ENCODE measurements at places on chromosomes 1 and 21.

DNA sequence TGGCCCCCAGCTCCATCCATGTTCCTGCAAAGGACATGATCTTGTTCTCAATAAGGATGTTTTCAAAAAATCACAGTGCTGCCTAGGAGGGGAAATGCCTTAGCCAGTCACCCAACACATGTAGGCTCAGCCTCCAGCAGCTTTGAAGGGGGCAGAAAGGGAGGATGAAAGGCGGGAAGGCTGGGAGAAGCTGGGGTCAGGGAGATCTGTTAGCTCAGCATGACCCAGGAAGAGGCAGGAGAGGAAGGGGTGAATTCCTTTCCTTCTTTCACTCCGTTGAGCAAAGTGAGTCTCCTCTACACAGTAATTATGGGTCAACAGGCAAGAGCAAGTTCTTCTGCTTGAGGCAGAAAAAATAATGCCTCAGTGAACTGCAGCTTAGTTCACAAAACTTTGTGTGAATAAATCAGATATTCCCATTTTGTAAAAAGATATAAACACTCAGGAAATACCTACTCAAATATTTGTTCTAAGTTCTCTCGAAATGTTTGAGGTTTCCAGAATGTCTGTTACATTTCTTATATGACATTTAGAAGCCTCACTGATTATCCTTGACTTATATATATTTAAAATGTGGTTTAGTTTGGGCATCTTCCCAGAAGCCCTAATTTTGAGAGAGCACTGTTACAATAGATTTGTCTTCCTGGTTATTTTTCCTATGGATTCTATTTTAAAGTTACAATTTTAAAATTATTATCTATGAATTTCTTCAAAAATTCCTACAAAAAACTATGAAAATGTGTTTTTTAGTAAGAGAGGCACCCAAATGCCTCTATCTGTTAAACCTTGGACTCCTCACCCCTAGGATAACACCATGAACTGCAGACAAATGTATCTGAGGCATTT, 116.8 kb downstream of the KCNJ6 start:
- DNase-seq, result peak; percentile 40
- H3K27me3 ChIP-seq, result no peaks in the 10 kb centered on the region
- no peaks in the 10 kb centered on the region for H3K36me3 ChIP-seq

DNA sequence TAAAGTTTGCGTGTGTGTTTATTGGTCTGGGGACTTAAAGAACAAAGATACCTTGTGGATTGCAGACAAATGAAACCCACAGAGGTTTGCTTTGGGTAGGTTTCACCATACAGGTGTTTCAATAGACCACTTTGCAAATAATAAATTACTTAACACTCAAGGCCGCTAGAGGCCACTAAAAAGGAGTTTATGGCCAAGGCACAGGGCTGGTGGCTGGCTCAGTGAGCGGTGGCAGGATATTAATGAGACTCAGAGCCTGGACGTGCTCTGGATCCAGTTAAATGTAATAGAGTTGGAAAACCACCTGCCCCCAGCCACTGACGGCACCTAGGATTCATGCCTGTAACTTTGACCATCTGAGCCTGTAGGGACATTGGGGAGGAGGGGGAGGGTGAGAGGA, 44.5 kb downstream of the LRRC38 start:
- no peak for DNase-seq
- H3K27me3 ChIP-seq, result no peaks in the 10 kb centered on the region
- no peaks in the 10 kb centered on the region for H3K36me3 ChIP-seq
- H3K4me3 ChIP-seq, result no peak overlapping the region

DNA sequence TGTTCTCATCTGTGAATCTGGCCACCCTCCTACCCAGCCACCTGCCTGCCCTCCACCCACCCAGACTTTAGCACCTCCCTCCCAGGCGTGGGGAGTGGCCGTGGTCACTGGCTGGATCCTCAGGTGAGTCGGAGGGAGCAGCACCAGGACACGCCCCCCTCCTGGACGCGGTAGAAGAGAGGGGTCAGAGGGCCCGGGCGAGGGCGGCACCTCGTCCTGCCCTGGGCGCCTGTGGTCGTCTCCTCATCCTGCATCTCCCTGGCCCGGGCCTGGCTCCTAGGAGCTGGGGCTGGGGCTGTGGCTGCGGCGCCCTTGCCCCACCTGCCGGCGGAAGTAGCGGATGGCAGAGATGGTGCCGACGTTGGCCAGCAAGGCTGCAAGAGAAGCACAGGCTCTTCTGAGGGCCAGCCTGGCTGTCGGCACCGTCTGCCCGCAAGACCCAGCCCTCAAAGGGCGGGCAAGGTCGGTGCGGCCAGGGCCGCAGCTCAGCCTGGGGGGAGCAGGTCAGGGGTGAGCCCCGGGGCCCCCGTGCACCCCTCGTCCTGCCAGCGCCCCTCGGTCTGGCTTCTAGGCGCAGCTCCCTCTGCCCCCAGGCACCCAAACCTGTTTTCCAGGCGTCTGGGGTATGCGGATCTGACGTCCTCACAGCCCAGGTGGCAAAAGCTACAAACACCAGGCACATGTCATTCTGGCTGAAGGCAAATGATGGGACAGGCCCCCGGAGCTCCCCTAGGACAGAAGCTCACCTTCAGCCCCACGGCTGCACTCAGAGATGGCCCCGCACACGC, 5.8 kb downstream of the PERM1 start:
- H3K27me3 ChIP-seq, result no peaks in the 10 kb centered on the region
- peaks cover 9% of the 10 kb centered on the region for H3K36me3 ChIP-seq
- H3K4me3 ChIP-seq, result peak overlapping the region; percentile 27
- peak; percentile 65 for DNase-seq
- H3K27ac ChIP-seq, result no peak overlapping the region
- H3K4me1 ChIP-seq, result peaks cover 9% of the 10 kb centered on the region

GRCh38 chr1:31977385-31978131, 36.1 kb upstream of the KHDRBS1 start:
- peaks cover 10% of the 10 kb centered on the region for H3K4me1 ChIP-seq
- H3K27me3 ChIP-seq, result no peaks in the 10 kb centered on the region
- DNase-seq, result peak; percentile 66

GRCh38 chr1:218348628-218349071, 3.5 kb downstream of the TGFB2 start:
- peak overlapping the region; percentile 99 for H3K27ac ChIP-seq
- no peak for DNase-seq
- H3K36me3 ChIP-seq, result peaks cover 6% of the 10 kb centered on the region
- H3K4me1 ChIP-seq, result peaks cover 12% of the 10 kb centered on the region

DNA sequence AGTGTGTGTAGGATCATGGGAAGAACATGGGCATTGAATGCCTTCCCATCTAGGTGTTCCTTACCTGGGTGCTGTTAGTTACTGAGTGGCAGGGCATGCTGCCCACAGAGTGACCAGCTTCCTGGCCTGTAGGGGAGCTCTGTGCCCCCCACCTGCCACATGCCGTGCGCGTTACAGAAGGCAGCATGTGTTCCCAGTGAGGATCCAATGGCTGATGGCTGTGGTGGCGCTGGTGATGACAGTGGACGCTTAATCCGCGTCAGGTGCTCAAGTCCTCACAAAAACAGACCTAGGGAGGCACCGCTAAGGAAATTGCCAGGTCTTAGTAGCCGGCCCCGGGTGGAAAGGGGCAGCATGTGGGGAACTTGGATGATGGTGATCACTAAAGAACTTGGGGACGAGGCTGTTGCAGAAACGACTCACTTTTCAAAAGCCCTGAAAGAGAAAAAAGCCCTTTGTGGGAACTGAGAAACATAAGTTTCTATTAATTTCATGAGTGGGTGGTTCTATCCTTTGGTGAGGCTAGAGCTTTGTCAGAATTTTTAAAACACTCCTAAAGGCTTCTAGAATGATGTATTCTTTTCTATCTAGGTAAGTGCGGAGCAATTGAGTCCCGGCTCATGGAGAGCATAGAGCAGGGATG, 93.2 kb downstream of the PRDM2 start:
- DNase-seq, result no peak
- H3K27ac ChIP-seq, result no peak overlapping the region
- H3K36me3 ChIP-seq, result peaks cover 65% of the 10 kb centered on the region
- H3K4me1 ChIP-seq, result peaks cover 4% of the 10 kb centered on the region
- H3K27me3 ChIP-seq, result no peaks in the 10 kb centered on the region
- H3K4me3 ChIP-seq, result no peak overlapping the region

GRCh38 chr1:64962441-64962840, 3.9 kb downstream of the JAK1 start:
- peaks cover 3% of the 10 kb centered on the region for H3K4me1 ChIP-seq
- no peak for DNase-seq
- H3K27me3 ChIP-seq, result no peaks in the 10 kb centered on the region
- no peak overlapping the region for H3K27ac ChIP-seq

GRCh38 chr1:26121854-26122773, 10.5 kb downstream of the PDIK1L start:
- peaks cover 26% of the 10 kb centered on the region for H3K36me3 ChIP-seq
- H3K4me1 ChIP-seq, result no peaks in the 10 kb centered on the region
- H3K27me3 ChIP-seq, result no peaks in the 10 kb centered on the region

DNA sequence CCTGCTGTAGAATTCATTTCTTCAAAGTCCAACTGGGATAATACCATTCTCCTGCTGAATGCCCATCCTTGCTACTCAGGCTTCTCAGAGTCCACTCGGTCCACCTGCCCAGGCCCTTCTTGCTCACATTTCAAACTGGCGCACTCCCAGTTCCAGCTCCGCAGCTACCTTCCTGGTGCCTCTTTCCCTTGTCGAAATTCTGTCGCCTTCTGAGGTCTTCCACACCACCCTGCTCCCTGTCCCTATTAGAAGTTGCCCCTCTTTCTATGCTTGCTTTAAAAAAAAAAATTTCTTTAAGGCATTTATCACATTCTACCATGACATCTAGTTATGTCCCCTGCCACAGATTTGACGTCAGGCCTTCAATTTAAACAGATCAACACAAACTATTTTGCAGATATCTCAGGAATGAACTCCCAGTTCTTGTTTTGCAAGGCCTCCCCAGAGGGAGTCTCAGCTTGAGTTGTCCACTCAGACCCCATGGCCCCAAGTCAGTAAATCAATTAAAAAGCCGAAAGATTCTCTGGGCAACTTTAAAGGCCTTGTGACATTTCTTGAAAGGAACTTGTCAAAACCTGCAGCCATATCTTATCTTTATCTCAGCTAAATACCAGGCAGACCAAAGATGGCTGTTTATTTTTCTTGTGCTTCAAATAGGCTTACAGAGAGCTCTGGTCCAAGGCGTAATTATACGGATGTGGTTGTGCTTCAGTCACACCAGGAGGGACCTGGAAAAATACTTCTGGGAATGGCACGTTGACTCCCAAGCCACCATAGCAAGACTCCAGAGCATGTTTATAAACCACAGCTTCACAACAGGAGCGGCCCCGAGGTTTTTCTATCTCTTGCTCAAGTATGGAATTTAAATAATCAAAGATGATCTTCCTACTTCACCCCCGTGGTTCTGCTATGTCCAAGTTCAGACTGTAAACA, 2.2 kb downstream of the FAM89A start:
- DNase-seq, result peak; percentile 96
- no peaks in the 10 kb centered on the region for H3K36me3 ChIP-seq
- no peak overlapping the region for H3K4me3 ChIP-seq
- no peak overlapping the region for H3K27ac ChIP-seq
- peaks cover 16% of the 10 kb centered on the region for H3K4me1 ChIP-seq

GRCh38 chr1:174963529-174964125, 36.1 kb upstream of the CACYBP start:
- no peak overlapping the region for H3K4me3 ChIP-seq
- H3K36me3 ChIP-seq, result no peaks in the 10 kb centered on the region
- H3K27me3 ChIP-seq, result no peaks in the 10 kb centered on the region
- peaks cover 4% of the 10 kb centered on the region for H3K4me1 ChIP-seq

- H3K36me3 ChIP-seq, result peaks cover 53% of the 10 kb centered on the region
- H3K4me1 ChIP-seq, result peaks cover 1% of the 10 kb centered on the region
- no peaks in the 10 kb centered on the region for H3K27me3 ChIP-seq
- no peak overlapping the region for H3K27ac ChIP-seq
Measured at GRCh38 chr1:145758116-145758515, 38.8 kb downstream of the CD160 start.

GRCh38 chr1:34642679-34643078, 112.2 kb upstream of the GJB5 start:
- H3K27ac ChIP-seq, result no peak overlapping the region
- no peak overlapping the region for H3K4me3 ChIP-seq
- H3K36me3 ChIP-seq, result no peaks in the 10 kb centered on the region
- peaks cover 70% of the 10 kb centered on the region for H3K27me3 ChIP-seq
- H3K4me1 ChIP-seq, result no peaks in the 10 kb centered on the region

DNA sequence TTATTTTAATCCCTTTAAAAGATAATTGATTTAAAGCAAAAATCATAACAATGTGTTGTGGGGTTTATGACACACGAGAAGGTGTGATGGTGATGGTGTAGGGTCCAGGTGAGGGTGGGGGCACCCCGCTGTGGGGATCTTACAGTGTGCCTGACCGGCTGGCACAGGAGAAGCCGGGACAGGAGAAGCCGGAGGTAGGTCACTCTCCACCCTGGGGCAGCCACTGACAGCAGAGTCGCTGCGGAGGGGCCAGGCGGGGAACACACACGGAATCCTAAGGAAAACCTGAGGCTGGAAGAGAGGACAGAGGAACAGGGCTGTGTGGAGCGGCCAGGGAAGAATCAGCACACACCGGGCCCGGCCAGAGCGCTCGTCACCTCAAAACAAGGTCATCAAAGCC, 4.3 kb upstream of the LRRC3 start:
- H3K27ac ChIP-seq, result no peak overlapping the region
- H3K27me3 ChIP-seq, result peaks cover 62% of the 10 kb centered on the region
- no peak for DNase-seq
- H3K36me3 ChIP-seq, result no peaks in the 10 kb centered on the region
- H3K4me3 ChIP-seq, result no peak overlapping the region

Data from mesenchymal stem cell (in vitro differentiated cells and primary cell).